Central memory CD4-positive, alpha-beta T cell (primary cell): ENCODE measurements at places on chromosomes 5 and 9.

- DNase-seq = no peak
These were observed 108.3 kb downstream of the WNK2 start for GRCh38 chr9:93292288-93292615.

- DNase-seq = no peak
These were observed 1.3 kb upstream of the ISL1 start for GRCh38 chr5:51381761-51382474.

DNA sequence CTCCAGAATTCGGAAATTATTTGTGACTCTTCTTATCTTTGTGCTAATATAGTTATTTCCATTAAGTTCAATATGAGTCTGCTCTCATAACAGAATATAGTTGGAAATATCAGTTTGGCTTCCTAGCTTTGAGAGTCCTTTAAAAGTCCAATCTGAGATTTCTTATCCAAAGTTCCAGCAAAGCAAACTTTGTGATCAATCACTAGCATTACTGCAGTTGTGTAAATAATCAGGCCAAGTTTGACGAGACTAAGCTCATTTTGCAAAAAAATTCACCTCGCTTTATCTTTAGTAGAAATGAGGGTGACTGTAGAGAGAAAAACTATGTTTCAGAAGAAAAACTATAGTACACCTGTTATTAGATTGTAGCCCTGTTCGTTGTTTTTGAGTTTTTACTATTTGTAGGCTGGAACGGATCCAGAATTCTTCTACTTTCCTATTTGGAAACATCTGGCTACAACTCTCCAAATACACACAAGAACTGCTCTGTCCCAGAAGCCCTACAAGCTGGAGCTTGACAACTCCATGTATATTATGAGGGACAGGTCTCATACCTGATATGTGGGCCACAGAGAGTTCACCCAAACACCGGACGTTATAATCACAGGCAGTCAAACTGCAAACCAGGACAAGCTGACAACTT, 47.8 kb downstream of the RAPGEF1 start:
- DNase-seq = no peak

DNA sequence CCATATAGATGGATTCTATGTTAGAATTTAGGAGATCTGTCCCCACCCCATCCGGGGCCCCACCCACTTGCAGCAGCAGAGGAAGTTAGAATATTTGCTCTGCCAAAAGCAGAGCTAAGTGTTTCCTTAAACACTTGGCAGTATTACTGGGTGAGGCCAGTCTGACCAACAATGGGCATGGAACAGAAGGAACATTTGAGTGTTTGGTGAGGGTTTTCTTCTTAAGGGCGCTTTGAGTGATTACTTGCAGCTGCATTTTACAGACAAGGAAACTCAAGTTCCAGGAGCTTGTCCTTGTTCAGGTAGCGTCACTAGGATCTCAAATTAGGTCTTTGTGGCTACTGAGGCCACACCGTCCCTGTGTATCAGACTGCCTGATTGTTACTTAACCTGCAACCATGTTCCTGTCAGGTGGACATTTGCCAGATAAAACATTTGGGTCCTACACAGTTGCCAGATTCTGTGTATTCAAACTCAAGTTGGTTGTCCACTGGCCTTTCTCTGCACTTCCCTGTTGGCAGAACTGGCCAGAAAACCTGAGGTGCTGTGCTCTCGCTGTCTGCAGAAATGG, 59.3 kb downstream of the SLC46A2 start:
- DNase-seq = no peak

DNA sequence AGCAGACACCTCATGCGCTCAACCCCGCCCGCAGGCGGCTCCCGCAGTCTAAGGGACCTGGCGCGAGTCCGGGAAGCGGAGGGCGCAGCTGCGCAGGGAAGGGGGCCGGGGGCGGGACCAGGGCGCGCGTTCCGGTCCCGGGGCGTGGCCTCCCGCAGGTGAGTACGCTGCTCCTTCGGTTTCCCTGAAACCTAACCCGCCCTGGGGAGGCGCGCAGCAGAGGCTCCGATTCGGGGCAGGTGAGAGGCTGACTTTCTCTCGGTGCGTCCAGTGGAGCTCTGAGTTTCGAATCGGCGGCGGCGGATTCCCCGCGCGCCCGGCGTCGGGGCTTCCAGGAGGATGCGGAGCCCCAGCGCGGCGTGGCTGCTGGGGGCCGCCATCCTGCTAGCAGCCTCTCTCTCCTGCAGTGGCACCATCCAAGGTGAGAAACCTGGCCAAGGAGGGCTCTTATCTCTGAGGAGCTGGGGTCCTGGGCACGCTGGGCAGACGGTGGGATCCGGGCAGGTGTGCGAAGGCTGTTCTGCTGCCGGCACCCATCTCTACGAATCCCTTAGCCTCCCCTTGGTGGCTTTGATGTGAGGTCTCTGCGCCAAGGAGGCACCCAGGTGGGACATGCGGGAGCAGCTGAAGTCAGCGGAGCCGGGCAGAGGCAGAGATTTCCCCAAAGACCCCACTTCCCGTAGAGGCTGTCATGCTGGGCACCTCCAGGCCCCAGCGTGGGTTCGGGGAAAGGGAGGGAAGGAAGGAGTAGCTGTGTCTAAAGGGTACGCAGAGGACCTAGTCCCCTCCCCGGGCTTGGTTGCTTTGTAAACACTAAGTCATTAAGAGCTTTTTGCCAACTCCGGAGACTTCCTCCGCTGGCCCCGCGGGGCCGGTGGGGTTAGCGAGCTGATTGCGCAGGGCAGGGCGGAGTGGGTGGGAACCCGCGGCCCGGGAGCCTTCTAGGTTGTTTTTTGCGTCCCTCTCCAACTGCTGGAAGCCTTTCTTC, at the start of gene F2RL1:
F2RL1 (plus strand) TSS at position 187 of the 988 bp plus-strand sequence; CDS start at position 340, 153 bp downstream.
- peak; percentile 32 for DNase-seq
